ENCODE measurements at places on chromosomes 5 and 9.

- no peak for DNase-seq
Observed at GRCh38 chr9:29209748-29210291, 1636.5 kb upstream of the C9orf72 start.

GRCh38 chr9:115945009-115945431 lies 208.6 kb upstream of the PAPPA start:
- DNase-seq = no peak

DNA sequence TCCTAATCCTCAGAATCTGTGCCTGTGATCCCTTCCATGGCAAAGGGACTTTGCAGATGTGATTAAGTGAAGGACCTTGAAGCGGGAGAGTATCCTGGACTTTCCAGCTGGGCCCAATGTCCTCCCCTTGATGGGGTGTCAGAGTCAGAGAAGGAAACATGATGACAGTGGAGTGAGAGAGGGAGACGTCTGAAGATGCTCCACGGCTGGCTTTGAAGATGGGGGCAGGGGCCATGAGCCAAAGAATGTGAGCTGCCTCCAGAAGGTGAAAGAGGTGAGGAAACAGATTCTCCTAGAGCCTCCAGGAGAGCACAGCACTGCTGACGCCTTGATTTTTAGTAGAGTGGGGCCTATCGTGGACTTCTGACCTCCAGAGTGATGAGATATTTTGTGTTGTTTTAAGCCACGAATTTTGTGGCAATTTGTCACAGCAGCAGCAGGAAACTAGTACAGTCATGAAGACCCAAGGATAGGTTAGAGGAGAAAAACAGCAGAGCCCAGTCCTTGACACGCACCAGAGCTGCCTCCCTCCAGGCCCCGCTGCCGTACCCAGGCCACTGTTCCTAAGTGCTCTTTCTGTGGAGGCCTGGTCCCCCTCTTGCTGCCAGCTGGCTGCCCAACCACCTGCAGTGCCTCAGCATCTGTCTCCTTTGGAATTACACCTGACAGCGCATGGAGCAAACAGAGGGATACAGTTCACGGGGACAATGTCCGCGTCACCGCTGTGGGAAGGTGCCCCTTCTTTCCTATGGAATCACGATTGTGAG lies 78.1 kb downstream of the MACROH2A1 start:
- DNase-seq = no peak

DNA sequence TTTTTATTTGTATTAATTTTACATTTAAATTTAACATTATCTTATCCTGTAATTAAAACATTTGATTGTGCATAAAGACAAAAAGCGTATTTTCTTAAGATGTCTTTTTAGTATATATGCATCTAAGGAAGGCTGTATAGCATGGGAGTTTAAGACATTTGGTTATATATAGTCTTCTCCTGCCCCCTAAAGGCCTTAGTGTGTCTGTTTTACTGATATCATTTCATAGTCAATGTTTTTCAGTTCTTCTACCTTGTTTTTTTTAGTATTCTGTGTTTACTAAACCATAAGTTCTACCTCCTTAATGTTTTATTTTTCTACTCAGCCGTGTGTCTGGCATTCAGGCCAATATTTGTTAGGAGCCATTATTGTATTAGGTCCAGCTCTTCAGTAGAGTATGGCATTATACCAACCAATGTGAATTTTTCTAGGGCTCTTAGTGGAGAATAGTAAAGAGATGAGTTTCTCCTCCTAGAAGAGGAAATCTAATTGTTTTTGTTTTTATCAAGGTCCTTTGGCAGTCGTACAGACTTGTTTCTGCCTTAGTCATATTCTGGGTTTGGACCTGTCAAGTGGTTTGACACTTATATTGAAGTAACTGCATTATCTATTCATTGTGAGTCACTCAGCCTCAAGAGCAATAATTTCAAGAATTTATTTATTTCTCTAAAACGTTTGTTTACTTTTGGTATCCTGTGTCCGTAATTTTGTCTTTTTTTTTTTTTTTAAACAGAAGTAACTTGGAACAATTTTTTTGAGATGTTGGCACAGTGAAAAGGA lies 74.8 kb downstream of the SLF1 start:
- peak; percentile 59 for DNase-seq

GRCh38 chr9:32523910-32524309 lies 2.1 kb downstream of the RIGI start:
- DNase-seq = no peak
